ENCODE measurements at places on chromosomes 13 and 19.
A peak's percentile ranks its signal among the peaks of the same experiment; 100 is the strongest.

GRCh38 chr13:110643768-110644421, 28.6 kb downstream of the NAXD start:
- no peak for DNase-seq

GRCh38 chr13:57634839-57635165, 3.3 kb downstream of the PCDH17 start:
- DNase-seq, result no peak

DNA sequence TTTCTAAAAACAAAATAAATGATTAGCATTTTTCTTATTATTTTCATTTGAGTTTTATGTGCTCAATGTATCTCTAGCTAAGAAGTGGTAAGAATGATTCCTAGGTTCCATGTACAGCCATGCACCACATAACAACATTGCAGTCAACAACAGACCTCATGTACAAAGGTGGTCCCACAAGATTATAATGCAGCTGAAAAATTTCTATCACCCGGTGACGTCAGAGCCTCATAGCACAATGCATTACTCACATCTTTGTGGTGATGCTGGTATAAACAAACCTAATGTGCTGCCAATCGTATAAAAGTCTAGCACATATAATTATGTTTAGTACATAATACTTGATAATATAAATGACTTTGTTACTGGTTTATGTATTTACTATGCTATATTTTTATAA, 120.5 kb downstream of the SLC7A1 start:
- no peak for DNase-seq

DNA sequence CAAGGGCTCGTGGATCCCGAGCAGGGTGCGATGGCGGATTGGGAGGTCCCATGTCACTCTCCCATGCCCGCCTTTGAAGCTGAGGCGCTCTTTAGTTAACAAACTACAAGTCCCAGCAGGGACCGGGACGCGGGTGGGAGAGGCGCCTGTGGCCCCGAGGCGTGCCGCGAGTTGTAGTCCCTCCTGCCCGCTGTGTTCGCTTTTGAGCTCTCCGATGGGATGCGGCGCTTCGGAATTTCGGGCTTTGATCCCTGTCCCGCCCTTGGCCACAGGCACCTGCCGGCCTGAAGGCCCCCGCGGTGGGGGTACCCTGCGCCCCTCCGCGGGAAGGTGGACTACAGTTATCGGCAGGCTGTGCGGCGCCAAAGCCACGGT, 11.0 kb downstream of the CYTH2 start:
- no peak for DNase-seq

DNA sequence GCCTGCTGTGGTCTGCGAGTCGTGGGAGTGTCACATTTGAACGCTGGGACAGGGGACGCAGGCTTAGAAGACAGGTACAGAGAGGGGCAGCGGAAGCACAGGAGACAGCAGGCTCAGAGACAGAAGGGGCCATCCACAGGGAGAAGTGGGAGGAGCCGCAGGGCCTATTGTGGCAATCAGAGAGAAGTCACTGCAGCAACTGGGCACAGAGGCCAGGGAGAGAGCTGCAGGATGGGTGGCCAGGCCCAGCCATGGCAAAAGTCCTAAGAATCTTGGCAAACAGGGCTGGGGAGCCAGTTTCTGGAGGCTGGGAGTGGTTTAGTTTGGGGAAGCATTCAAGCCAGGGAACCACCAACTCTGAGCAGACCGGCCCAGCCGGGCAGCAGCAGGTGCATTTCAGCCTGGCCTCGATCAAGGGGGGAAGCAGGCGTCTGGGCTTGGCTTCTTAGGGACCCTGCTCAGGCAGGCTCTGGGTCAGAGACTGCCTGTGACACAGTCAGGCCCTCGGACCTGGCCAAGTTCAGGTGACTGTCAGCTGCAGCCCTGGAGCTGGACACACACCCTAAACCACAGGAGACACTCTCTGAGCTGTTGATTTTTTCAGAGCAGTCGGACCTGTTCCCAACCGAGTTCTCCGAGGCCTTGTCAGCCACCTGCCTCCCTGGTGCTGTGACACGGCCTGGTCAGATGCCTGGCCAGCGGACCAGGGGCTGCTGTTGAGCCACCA, 11.8 kb downstream of the SH3GL1 start:
- DNase-seq, result no peak

DNA sequence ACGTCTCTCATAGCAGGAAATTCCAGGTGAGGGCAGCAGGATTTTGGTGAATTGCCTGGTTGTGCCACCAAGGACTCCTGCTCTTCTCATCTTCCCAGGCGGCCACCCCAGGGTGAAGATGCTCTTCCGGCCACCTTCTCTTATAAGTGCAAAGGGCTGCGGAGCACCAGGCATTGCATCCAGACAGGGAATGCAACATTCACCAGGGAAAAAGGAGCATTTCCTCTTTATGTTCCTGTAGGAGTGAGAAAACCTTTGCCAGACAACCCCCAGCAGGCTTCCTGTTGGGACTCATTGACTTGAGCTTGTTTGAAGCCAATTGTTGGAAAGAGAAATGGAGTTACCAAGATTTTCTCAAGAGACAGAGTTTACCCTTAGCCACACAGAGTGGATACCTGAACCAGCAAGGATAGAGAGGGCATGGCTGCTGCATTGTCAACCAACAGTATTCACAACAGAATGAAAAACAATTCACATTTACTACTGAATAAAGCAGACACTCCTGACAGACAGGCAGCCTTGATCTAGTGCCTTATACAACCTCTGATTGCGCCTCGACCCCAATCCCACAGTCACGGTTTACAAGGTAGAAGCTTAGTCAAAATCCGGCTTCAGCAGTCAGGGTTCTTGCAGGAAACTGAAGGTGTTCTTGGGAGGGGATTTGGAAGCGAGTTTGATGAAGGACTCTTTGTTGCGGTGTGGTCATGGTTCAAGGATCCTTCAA, 1.8 kb upstream of the ATP11A start:
- DNase-seq, result no peak

DNA sequence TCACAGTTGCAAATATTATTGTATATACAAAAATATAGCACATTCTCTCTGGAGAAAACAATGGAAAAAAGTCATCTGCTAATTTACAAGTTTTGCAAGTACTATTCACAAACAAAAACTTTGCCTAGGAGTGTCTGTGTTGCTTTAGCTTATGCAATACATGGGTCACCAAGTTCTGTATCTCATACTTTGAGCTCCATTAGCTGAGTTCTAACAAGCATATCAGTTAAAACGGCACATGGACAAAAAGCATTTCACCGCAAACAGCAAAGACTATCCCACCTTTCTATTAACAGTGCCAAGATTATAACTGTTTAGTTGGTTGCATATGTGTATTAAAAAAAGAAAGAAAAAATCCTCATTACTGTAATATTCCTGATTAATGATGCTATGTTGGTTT, 4.6 kb downstream of the SPRY2 start:
- DNase-seq, result no peak

DNA sequence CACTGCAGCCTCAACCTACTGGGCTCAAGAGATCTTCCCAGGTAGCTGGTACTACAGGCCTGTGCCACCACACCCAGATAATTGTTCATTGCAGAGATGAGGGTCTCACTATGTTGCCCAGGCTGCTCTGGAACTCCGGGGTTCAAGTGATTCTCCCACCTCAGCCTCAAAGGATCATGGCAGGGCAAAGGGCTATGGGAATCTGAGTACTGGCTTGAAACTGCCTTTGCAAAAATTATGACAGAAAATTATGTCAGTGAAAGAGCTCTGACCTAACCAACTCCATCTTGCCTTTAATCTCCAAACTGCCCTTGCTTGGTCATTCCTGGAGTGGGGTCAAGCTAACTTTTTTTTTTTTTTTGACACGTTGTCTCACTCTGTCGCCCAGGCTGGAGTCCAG, 1.3 kb upstream of the DNASE2 start:
- DNase-seq, result no peak

GRCh38 chr19:49847731-49848696, 2.9 kb upstream of the PTOV1 start:
- no peak for DNase-seq

DNA sequence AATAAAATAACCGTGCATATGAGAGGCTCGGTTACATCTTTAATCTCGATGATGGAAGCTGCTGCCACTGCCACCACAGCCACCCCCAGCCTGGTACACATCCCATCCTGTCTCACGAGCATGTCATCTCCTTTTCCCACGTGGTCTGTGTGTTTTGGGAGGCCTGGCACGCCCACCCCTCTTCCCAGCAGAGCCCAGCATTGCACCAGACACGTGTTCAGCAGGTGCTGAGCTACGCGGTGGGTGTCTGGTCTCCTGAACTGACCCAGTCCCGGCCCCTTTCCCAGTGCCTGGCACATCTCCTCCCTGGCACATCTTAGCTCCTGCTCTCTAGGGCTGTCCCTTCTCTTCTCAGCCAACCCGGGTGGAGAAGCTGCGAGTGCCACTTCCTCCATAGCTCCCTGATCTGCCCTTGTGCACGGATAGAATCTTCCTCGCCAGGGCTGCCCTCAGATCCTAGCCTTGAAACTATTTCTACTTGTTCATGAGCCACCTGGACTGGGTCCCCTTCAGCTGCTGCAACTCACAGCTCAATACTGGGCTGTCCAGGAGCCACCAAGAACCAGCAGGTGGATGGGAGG, 36.8 kb upstream of the ZNF536 start:
- no peak for DNase-seq

- no peak for DNase-seq
Observed at GRCh38 chr13:42011601-42012350, 36.7 kb upstream of the DGKH start.

GRCh38 chr19:8209462-8210378, 550 bp downstream of the CERS4 start:
- peak; percentile 72 for DNase-seq

DNA sequence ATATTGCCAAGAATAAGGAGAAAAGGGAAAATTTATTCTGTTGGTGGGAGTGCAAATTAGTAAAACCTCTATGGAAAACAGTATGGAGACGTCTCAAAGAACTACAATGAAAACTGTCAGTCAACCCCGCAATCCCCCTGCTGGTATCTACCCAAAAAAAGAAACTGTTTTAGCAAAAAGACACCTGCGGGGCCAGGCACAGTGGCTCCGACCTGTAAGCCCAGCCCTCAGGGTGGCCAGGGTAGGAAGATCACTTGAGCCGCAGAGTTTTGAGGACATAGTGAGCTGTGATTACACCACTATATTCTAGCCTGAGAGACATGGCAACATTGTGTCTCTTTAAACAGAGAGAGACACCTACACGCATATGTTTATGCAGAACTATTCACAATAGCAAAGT, 37.5 kb upstream of the SLITRK1 start:
- DNase-seq, result no peak

DNA sequence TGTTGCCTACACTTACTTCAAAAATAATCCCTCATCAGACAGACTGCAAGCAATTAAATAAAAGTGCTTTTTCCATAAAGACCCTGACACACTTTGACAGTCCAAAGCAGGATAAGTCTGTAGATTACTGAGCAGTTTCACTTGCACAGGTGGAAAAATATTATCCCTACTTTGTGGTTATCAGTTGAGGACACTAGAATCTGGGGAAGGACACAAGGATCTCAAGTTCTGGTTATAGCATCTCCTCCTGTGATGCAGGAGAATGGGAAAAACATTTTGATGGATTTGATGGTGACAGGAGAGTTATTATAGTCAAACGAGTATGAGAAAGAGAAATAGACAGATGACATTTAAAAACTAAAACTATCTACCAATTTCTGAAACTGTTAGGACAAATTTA, 122.9 kb upstream of the PCDH9 start:
- DNase-seq, result no peak

DNA sequence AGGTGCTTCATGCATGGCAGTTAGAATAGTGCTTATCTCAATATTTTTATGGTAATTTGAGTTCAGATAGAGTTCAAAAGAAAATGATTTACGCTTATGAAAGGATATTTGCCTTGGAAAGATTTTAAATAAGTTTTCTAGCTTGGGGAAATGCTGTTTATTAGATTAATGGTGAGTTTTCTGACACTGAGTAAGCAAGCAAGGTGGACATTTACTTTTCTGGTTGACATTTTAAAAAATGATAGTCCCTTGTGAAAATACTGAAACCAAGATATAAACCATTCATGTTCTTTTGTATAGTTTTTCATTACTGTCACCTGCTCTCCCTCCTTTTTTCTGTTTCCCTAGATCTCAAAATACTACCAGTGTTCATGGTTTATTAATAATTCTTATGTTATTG, 1034.8 kb upstream of the SPRY2 start:
- no peak for DNase-seq

- DNase-seq, result no peak
Observed at GRCh38 chr13:71609271-71609670, 257.7 kb downstream of the DACH1 start.

- DNase-seq, result no peak
Observed at GRCh38 chr19:29583196-29583999, 22.7 kb upstream of the POP4 start.

DNA sequence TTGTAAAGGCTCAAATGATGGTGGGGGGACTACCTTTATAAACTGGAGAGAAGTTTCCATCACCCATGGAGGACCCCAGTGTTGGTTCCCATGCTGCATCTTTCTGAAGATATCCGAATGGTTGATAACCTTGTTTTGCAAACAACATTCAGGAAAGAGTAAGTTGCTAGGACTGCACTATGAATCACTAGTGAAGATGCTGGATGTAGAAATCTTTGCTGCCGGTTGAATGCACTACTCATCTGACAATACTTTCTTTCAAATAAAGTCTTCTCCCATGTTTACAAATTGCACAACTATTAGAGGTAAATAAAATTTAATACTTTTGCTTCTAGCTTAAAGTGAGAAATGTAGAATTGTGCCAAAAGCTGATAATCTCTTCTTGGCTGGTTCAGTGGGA, 198.4 kb upstream of the SLITRK6 start:
- no peak for DNase-seq

DNA sequence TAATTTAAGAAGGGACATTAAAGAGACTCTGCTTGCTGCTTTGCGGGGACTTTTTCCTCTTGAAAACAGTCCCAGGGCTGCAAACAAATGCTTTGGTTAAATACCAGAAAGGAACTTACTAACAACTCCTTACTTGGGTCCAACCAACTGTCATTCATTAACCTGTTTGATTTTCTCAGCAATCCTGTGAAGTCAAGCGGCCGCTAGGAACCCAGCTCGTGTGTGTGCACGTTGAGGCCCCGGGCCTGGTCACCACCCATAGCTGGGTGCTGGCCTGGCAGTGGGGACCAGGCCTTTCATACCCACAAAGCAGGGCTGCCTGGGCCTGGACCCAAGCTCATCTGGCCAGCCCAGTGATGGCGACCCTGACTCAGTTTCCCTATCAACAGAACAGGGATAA, 50.7 kb downstream of the C1QTNF9 start:
- DNase-seq, result no peak

- DNase-seq, result no peak
Observed at GRCh38 chr19:50377051-50377461, 799 bp downstream of the NR1H2 start.

GRCh38 chr13:111204438-111205177, 89.5 kb downstream of the ARHGEF7 start:
- no peak for DNase-seq

- DNase-seq, result no peak
Observed at GRCh38 chr13:39378306-39378705, 224.7 kb downstream of the LHFPL6 start.

- DNase-seq, result no peak
Observed at GRCh38 chr13:100680131-100680530, 5.5 kb upstream of the TMTC4 start.

DNA sequence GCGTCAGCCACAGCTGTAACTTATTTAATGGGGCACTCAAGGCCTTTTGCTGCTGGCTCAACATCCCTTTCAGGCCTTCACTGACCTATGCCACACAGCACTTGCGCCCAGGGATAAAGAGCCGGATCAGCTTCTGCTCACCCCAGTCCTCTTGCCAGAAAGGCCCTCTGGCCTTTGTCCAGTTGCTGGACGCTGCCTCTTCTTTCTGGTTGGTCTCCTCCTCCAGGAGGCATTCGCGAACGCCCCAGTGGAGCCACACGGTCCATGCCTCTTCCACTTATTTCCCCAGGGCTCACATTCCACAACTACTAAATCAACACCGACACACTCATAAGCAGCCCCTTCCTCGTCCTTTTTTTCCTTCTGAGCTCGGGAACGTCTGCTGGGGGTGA, 3.7 kb upstream of the ZNF329 start:
- DNase-seq, result no peak

Measured in GM19239 (cell line).